ENCODE measurements at places on chromosomes 3 and 15.

DNA sequence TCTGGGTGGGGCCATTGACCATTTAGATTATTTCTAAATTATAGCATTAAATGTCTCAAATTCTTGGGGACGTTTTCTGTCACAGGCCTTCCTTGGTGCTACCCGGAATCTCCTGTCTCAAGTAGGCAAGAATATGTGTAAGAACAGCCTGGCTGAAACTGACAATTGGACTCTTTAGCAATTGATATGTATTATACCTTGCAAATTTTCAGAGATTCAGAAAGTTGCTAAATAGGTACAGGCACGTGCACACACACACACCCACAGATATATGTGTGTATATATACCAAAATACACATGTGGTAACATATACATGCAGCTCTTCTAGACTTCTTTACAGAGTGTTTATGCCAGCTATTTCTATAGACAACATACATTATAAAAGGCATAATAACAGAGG is 213.2 kb upstream of the NR2E3 start:
- no peak for DNase-seq

- no peak for DNase-seq
Measured at GRCh38 chr3:167115331-167115934, 264.7 kb downstream of the ZBBX start.

GRCh38 chr3:79255702-79256101 is 512.1 kb downstream of the ROBO1 start:
- DNase-seq, result no peak

DNA sequence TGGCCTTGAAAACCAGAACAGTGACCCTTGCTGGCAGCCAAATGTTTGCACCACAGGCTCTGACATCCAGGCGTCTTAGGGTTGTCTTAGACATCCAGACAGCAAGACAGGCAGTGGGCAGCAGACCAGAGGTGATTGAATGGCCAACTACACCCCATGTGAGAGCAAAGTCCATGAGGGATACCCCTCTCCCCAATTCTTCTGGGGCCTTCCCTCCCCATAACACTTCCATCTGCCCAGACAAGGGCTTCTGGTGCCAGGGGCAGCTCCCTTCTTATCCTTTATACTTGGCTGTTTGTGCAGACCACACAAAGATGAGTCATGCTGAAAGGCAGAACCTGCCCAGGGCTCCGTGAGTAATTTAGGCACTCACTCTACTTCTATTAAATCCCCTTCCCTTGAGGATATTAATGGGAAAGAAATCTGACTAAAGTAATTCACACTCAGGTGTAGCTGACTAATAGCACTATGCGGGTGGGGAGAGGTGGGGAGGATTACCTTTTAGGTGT is 257.9 kb downstream of the UACA start:
- no peak for DNase-seq

DNA sequence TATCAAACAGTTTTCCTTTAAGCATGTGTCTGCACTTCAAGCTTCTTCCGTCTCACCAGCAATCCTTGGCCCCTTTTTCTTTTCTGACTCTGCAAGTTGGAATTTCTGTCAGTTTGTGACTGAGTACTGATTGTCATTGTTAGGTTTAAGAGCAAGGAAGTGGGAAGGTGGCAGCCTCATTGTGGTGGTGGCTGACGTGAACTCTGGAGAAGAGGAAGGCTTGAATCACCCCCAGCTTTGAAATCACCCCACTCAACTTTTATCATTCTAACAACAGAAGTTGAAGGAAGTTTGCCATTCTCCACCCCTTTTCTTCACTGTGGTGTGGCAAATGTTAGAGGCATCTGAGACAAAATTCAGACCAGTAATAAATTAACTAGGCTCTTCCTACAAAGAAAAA is 231.6 kb upstream of the AGTR1 start:
- no peak for DNase-seq

- no peak for DNase-seq
Measured at GRCh38 chr3:10240799-10241198, 7.5 kb upstream of the TATDN2 start.

- no peak for DNase-seq
Measured at GRCh38 chr15:42915654-42916315, 4.8 kb downstream of the TTBK2 start.

DNA sequence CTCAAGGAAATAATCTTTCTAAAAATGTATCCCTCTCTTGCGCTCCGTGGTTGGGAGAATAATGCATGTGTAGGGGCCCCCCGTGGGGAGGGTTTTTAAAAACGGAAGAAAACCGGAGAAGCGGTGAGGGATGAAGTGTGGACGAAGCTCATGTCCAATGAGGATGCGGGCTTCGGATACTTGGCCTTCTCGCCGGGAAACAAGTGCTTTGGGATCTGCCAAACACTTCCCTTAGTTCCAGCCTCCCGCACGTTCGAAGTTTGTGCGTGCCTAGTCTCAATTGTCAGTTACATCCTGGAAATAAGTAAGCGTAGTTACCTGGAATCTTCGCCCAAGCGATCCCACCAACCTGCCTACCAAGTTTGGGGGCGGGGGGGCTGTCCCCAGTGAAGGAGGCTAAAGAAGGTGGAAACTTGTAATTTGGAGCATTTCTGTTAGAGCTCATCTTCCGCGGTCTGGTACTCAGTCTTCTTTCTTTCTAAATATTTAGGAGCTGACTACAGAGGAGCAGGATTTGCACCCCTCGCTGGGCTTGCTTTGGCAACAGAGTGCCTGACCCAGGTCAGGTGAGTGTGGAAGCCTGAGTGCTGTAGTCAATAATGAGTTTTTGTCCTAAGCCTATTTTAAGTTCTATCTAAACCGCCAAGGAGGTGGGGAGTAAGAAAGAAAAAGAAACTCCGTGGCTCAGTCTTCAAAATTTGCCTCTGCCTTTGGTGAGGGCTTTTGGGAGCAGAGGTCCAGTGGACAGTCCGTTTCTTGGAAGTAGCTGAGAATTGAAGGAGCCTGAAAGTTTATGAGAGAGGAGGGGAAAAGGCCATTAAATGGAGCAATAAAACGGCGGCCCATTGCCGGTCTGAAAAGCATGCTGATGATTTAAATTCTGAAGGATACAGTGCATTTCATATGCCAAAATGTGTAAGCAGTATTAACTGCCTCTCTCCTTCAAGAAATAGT is 1.1 kb downstream of the ITPR1 start:
- DNase-seq, result peak; percentile 42

- DNase-seq, result no peak
Measured at GRCh38 chr15:60121845-60122244, 117.7 kb downstream of the FOXB1 start.

DNA sequence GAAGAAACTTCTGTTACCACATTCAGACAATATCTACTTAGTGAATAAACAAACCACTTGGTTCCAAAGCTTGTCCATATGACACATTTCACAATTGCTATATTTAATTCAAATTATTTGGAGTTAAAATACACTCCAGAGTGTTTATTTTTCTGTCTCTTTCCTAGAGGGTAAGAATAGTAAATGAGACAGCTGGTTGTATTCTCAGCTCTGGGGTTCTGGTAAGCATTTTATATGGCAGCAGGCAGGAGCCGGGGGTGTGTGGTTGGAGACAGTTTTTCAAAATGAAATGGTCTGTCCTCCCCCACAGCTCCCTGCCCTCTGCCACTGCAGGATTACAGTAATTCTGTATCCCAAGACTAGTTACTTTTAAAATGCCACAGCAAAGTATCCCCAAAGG is 10.9 kb upstream of the SEC61A1 start:
- no peak for DNase-seq

DNA sequence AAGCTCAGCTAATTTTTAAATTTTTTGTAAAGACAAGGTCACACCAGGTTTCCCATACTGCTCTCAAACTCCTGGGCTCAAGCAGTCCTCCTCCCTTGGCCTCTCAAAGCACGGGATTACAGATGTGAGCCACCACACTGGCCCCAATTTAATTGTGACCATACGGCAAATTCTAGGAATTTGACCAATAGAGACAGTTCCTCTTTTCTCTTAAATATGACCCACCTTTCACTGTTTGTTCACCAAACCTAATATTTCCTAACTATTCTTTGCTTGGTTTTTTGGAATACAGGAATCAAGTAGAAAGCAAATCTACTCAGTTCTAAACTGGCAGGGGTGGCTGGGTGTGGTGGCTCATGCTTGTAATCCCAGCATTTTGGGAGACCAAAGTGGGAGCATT is 264.0 kb downstream of the SHQ1 start:
- no peak for DNase-seq

DNA sequence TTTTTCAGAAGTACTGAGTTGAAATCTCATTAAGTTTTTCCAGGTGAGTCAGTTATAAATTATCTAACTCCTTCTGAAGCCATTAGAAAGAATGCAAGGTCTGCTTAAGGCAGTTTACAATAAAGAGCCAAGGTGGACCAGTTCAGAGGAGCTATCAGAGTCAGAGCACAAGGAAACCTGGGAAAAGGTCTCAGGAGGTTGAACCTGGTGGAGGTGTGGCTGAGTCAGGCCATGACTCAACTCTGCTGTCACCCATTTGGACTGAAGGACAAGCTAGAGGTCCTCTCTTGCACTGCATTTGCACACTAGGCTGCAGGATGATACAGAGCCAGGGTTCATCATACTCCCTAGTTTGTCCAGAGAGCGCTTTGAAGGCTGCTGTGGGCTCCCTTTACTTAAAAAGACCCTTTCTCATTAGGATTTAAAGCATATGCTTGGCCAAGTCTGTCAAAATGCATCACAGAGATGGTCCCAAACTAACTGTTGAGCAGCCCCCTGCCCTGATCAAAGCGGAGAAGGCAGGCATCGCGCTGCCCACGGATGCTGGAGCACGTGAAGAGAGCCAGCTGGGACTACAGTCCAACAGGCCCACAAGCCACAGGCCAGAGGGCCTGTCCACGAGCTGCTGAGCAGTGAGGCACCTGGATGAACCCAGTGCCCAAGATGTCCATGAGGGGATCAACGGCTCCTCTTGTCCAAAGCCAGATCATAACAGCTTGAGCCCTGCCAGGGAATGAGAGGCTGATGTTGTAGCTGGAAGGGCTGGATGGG is 26.0 kb upstream of the MRPS22 start:
- no peak for DNase-seq

DNA sequence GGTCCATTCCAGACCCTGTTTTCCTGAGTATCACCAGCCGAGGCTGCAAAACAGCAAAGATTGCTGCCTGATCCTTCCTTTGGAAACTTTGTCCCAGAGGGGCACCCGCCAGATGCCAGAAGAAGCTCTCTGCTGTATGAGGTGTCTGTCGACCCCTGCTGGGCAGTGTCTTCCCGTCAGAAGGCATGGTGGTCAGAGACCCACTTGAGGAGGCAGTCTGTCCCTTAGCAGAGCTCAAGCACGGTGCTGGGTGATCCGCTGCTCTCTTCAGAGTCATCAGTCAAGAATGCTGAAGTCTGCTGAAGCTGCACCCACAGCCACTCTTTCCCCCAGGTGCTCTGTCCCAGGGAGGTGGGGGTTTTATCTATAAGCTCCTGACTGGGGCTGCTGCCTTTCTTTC is 1121.2 kb downstream of the NSUN3 start:
- DNase-seq, result no peak

DNA sequence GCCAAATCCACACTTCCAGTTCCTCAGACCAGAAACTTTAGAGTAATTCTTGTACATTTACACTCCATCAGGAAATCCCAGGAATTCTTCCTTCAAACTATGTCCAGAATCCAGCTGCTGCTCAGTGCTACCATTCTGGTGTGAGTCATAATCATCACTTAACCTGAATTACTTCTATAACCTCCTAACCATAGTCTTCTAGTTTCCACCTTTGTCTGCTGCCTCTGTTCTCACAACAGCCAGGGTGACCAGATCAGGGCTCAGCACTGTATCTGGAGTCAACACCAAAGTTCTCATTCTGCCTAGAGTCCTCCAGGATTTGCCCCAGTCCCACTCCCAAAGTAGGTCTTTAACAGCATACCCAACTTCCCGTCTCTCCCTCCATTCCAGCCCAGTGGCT is 3.4 kb downstream of the CLDND1 start:
- DNase-seq, result no peak
